Fibroblast of skin of left quadriceps (primary cell): ENCODE measurements at places on chromosomes 1 and 21.

GRCh38 chr1:240465531-240465940 is 146.4 kb downstream of the GREM2 start:
- peak; percentile 14 for DNase-seq

- no peak for DNase-seq
These were observed 4.4 kb downstream of the PACC1 start for GRCh38 chr1:212410231-212410820.

DNA sequence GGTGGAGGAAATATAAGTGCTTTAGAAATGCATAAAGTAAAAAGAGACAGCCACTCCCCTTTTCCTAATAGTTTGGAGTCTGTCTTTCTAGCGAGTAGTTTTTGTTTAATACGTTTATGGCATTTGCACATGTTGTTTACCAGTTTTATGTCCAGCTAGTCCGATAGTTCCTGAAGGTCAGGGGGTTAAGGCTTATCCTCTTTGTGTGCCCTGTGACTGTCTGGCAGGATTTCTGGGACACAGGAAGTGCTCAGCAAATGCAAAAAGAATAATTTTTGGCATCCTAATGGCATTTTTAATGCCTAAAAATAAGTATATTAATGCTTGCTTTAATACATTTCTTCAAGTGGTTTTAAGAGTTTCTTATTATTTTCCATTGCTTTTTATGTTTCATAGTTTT is 58.4 kb downstream of the DYRK1A start:
- DNase-seq: no peak

DNA sequence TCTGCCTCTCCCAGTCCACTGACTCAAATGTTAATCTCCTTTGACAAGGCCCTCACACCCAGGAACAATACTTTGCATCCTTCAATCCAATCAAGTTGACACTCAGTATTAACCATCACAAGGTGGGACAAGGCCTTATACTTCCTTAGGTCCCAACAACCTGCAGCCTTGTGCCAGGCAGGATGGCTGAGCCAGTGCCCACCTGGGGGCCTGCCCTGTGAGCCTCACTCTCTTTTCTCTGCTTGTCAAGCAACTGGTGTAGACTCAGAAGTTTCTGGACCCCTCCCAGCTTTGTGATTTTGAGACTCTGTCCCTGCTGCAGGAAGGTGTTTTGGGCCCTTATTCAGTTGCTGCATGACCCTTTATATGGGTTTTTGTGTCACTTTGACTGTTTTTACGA is 310.0 kb upstream of the C1orf174 start:
- DNase-seq: no peak

GRCh38 chr1:65309304-65310077 is at the start of gene DNAJC6:
Gene DNAJC6 (plus strand): TSS chr1:65309543. CDS start chr1:65309746, 203 bp downstream.
- peak; percentile 35 for DNase-seq

GRCh38 chr1:65509912-65510680 is 89.6 kb downstream of the LEPR start:
- DNase-seq: peak; percentile 75

DNA sequence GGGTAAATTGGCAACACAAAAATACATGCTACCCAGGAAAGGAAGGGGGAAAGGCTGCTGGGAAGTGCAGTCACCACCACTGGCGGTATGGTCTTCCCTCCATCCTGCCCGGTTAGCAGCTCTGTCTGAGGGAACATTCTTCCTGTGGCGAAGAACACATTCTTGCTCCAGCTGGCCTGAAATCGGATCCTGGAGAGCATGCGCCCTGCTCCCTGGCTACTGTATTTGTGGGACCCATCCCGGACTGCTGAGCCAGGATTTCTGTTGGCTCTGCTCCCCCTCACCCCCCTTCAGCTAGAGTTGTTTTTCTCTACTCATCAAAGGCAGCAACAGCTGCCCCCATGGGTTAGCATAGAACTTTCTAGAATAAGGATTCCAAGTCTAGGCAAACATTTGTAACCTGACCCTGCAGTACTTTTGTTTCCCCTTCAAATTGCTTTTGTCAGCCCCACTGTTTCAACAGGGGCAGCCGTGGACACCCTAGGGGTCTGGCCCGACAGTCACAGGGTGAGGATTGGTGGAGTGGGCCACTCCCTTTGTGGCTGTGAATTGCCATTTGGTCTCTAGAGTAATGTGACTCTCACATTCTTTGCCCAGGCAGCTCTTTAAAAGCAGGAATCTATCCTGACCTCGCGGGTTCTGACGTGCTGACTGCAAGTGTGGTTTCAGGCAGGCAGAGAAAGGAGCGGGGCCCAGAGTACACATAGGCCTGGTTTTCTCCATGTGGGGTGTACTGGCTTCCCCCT is 157.7 kb downstream of the TOMM20 start:
- DNase-seq: peak; percentile 98

- DNase-seq: no peak
These were observed 57.5 kb downstream of the CASQ2 start for GRCh38 chr1:115710859-115711624.

DNA sequence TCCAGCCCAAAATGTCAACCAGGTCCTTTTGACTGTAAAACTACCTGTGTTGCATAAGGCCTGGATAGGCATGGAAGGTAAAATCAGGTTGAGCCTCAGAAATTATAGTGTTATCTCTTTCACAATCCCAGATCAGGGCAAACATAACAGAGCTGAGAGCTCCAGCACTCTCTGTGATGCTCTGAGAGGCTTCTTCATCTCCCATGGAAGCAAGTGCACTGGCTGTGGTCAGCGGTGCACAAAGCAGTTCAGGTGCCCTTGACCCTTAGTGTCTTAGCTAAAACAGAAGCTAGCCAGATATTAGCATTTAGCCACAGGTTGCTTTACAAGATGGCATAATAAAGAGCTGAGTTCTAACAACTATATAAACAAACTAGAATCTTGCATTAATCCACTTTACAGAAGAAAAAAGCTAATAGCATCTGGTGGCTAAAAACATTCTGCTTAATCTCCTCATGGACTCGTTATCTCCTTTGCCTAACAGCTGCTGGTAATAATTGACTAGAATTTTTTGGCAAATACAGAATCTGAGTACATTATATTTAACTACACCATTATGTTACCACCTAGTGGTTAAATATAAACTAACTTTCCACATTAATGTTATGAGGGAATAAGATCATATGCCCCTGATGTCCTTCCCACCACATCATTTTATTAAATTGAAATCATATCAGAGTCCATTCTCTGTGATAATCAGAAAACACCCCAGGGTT is 25.6 kb upstream of the POGK start:
- no peak for DNase-seq

GRCh38 chr21:30842990-30843389 is 13.4 kb upstream of the KRTAP7-1 start:
- DNase-seq: no peak

DNA sequence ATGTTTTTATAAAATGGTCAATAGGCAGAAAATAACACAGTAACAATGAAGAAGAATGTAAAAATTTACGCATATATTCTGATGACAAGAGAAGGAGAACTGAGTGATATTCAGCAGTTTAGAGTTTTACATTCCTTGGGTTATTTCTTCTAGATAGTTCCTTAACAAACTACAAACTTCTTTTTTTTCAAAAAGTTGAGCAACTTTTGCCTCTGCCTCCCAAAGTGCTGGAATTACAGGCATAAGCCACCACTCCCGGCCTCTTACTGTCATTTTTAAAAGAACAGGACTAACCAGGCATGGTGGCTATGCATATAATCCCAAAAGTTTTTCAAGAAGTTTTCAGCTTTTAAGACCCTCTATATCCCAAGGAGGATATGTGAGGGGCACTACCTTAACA is 32.9 kb downstream of the ARNT start:
- DNase-seq: no peak

DNA sequence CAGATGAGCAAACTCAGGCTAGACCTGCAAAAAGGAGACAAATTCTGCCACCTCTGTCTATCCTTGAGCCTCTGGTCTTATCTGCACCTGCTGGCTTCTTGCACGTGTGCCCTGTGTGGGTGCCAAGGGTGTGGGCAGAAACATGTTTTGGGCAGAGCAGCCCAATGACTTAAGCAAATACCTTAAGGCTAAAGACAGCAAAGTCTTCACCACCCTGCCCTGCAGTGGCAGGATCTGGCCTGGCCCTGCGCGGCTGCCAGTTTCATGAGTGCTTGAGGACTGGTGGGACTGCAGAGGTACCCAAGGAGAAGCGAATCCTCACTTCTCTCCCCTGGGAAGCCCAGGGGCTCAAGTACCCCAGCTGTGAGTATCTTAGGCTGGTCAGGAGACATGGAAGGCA is 3.8 kb upstream of the SLC26A9 start:
- no peak for DNase-seq

GRCh38 chr1:230465691-230466090 is 39.6 kb upstream of the PGBD5 start:
- no peak for DNase-seq

DNA sequence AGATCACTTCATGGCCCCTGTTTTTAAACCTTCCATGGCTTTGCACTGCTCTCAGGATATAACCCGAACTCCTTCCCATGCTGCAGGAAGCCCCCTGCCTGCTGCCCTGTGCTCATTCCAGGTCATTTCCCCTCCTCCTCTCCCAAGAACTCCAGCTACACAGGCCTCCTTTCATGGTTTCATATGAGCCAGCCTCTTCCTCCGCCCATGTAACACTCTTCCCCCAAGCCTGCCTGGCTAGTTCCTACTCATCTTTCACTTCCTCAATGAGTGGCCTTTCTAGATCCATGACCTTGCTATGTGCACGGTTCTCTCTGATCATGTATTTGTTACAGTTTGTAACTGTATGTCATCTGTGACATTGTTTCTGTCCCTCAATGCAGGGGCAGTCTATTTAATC is 3.1 kb upstream of the NCF2 start:
- DNase-seq: no peak

- no peak for DNase-seq
These were observed 581.5 kb downstream of the RWDD3 start for GRCh38 chr1:95815511-95815910.

DNA sequence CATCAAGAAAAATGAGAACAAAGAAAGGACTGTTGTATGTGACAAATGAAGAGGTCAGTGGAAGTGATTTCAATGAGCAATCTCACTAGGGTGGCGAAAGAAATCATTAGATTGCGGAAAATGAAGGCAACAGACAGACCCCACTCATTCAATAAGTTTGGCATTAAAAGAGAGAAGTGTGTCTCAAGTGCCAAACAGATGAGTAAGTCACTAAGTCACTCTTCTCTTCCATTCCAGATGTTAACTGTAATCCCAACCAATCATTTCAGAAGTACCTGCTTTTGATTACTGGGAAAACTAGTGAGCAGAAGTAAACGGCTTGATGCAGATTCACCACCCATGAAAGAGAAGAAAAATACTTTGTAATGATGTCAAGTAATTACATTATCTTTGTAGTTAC is 144.3 kb upstream of the PRMT6 start:
- DNase-seq: peak; percentile 42

DNA sequence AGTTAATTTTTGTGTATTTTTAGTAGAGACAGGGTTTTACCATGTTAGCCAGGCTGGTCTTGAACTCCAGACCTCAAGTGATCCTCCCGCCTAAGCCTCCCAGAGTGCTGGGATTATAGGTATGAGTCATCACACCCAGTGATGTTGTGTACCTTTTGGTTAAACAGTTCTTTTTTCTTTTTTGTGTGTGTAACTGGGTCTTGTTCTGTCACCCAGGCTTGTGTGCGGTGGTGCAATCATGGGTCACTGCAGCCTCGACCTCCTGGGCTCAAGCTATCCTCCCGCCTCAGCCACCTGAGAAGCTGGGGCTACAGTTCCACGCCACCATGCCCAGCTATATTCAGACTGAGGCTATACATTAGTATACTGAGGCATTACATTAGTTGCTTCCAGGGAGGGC is 37.8 kb downstream of the GABPB2 start:
- DNase-seq: no peak

- no peak for DNase-seq
These were observed 671.9 kb downstream of the PTPRC start for GRCh38 chr1:199310708-199311107.

DNA sequence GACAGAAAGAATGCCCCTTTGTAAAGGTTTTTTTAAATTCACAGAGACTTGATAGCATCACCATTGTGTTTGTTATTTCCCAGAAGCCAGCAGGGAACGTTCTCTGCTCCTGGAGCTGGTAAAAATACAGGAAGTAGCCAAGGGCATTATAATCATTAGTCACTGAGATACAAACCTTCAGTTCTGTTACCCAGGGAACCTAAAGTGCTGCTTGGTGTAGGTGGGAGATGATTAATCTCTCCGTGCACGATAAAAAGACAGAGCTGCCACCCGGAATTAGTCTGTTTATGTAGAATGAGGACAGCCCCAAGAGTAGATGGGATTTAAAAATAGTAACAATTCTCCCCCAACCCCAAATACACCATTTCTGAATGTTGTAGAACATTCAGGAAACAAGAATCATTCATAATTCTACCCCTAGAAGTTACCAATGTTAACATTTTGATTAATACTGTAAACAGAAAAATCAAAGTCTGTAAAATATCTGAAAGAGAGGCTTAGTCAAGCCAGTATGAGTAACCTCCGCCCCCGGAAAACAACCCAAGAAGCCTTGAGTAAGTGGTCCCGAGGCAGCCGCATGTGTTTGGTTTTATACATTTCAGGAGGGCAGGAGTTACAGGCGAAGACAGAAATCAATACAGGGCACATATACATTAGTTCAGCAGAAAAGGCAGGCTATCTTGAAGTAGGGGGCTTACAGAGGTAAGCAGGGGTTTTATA is 45.3 kb upstream of the CTBS start:
- no peak for DNase-seq

DNA sequence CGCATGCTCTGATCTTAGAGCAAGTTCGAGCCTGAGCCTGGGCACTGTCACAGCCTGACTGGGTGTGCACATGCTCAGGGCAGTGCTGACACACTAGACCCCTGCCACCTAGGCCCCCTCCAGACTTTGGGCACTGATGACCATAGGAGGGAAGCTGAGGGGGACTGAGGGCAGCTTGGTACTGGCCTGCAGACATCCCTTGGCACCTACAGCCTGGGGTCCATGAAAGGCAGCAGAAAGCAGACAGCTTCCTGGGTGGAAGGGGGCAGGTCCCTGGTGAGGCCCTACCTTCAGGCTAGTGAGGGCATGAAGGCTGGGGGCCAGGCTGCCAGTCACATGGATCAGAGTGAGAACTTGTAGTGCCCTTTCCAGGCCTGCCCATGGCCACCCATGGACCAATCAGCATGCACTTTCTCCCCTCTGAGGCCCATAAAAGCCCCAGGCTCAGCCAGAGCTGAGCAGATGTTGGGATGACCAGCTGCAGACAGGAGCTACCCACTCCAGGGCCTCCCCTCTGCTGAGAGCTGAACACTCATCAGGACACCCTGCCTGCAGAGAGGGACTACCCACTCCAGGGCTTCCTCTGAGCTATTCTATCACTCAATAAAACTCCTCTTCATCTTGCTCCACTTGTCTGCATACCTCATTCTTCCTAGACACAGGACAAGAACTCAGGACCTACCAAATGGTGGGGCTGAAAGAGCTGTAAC is 680.8 kb downstream of the MATN1 start:
- DNase-seq: no peak
